ENCODE measurements at places on chromosomes 6 and 20.

- no peak for DNase-seq
These were observed 114.1 kb upstream of the SUPT3H start for GRCh38 chr6:45491874-45492273.

DNA sequence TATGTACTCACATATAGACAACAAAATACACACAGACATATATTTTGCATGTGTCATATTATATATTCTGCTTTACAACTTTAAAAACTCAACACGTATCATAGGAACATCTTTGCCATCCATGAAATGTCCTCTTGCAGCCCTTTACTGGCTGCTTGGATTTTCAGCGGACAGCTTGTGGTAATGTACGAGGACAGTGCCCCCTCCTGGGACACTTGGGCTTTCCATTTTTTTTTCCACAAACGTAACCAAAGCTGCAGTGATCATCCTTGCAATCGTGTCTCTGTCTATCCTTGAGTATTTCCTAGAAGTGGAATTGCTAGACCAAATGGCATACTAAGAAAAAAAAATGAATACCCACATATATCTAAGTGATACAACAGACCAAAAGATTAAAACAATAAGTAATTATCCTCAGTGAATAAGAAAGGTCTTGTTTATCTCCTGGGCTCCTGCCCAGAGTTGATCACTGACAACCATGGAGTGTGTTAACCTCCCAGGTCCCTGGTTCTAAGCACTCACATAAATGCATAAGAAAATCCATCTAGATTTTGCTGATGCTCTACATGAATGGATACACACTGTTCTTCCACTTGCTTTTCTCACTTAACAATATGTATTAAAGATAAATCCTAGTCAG, 18.1 kb downstream of the BPI start:
- DNase-seq: peak; percentile 47

DNA sequence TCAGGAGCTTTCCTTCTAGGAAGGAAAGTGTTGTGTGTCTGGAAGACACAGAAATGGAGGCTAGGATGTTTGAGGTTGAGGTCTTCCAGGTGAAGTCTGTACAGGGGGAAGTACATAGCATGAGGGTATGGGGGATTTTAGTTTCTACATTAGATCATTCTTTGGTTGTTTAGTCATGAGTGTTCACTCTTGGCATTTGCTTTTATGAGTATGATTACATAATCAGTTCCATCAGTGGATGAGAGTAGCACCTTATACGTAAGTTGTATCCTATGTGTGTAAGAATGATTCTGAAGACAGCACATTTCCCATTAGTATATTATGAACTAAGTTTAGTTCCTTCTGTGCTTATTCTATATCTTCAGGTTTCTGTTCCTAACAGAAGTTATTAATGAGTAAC, 1.9 kb downstream of the CDYL start:
- DNase-seq: no peak

GRCh38 chr20:58567437-58567836, 52.2 kb upstream of the APCDD1L start:
- no peak for DNase-seq

- DNase-seq: no peak
These were observed 68.1 kb downstream of the PREX1 start for GRCh38 chr20:48759631-48760245.

- DNase-seq: no peak
These were observed 46.6 kb downstream of the SLX4IP start for GRCh38 chr20:10481676-10482075.
